ENCODE measurements at places on chromosomes 7 and 10.

DNA sequence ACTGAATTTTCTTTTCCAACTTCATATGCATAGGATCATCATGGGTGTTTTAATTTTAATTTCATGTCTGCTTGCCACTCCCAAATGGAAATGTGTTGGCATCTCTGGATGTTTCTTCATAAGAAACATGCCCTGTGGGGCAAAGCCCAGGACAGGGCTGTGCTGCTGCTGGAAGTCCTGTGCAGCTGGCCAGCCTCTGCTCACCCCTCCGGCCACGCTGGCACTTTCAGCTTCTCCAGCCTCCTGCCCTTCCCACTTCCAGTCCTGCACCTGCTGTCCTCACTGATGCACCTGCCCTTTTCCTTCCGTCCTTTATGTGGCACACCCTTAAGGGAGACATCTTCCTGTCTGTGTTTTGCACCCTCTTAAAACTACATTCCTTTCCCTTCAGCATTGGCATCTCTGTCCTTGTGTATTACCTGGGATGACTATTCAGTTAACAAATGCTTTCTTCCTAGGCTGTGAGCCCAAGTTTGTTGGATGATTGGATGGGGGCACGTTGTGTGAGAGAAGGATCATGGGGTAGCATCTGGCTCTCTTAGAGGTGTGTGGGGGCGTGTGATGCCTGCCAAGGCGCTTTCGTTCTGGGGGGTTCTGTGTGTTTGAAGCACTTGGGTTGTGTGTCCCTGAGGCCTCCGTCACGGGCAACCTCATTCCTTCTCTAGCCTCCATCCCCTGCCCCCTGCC lies 56.8 kb downstream of the TCF7L2 start:
- DNase-seq: peak; percentile 12

DNA sequence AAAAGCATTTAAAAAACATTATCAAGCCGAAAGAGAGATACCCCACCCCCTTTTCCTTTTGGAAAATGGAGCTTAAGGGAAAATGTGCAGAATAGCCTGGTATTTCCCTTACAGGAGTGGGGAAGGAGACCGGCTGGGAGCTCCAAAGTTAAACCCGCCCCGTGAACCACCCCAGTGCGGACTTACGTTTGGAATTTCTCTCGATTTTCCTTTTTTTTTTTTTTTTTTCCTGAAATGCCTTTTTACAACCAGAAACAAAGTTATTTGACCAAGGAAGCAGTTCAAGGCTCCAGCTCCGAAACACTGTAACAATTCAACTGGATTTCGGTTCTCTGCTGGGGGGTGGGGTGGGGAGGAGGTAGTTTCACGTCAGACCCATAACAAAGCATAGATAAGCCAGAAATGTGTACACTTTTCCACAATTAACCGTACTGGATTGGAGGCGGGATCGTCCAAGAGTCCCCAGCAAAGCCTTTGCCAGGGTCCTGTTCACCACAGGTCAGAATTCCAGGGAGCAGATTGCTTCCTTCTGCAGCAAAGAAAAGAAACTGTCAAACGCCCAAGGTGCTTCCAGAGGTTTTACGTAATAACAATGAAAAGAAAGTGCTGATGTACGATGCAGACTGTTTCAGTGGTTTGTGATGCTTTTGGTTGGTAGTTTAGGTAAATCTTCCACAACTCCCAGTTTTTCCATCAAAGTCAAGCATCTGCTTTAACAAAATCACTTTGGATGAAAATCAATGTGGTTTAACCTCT lies 6.7 kb downstream of the SKIDA1 start:
- DNase-seq: no peak

DNA sequence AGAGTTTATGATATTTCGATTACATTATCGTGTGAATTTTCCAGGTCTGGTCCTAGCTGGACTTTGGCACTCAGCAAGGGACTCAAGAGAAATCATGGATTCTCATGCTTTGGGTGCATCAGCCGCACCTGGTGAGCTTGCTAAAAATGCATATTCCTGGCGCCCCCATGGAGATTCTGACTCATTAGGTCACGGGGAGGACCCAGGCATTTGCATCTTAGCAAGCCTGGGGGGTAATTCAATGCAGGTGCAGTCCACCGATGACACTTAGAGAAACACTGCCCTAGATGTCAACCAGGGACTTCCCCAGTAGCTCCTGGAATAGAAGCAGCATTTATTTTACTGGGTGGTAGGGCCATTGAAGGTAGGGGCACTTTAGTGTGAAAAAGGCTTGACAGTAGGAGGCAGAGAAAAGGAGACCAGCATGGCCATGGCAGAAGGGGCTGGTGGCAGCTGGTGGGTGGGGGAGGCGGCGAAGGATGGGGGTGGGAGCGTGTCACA lies 29.9 kb upstream of the PDCD4 start:
- no peak for DNase-seq

DNA sequence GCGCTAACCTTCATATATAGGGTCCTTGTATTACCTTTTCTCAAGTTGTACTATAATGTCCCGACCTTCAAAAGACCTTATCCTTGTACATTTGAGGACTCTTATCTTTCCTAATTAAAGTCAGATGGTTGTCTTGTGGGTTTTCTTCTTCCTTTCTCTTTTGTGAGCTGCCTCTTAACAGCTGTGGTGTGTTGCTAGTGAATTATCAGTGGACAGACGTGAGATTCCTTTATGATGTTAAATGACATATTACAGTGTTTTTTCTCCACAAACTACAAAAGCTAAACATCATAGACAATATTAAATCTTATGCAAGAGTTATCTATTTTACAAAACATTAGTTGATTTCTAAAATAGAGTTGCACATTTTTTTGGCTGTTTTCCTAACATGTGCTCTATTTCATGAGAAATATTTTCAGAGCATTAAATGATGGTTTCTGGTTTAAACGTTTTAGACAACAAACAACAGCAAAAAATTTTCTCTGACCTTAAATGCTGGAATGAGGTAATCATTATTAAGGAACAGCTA lies 272.2 kb upstream of the NPVF start:
- DNase-seq: no peak

DNA sequence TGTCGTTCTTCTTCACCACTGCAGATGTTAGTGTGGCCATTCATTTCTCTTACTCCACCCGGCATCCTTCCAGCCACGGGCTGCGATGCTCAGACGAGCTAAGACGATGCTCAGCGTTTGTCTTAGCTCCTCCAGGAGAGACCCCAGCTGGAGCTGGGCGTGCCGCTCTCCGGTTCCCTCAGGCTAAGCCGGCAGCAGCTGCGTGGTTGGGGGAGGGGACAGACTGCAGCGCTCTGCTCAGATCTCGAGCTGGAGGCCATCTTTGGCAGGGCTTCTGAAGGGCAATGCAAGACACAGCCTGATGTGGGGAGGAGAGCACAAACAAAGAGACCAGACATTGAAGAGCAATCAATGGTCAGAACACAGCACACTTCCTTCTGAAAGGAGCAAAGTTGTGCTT lies 4.8 kb downstream of the INA start:
- no peak for DNase-seq

GRCh38 chr10:113362645-113363091 lies 190.2 kb upstream of the HABP2 start:
- no peak for DNase-seq
